SHP77 (cell line): ENCODE measurements at places on chromosomes 12 and 14.

DNA sequence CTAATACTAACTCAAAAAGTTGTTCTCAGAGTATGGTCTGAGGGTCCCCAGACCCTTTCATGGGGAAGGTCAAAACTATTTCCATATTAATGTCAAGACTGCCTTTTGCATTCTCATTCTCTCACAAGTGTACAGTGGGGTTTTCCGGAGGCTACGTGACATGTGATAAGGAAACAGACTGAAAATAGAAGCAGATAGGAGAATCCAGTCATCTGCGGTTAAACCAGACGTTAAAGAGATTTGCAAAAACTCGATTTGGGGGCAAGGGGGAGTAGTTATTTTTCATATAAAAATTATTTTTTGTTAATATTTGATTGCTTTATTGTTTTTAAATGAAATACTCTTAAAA is 1.0 kb upstream of the NAP1L1 start:
- peak; percentile 5 for DNase-seq

DNA sequence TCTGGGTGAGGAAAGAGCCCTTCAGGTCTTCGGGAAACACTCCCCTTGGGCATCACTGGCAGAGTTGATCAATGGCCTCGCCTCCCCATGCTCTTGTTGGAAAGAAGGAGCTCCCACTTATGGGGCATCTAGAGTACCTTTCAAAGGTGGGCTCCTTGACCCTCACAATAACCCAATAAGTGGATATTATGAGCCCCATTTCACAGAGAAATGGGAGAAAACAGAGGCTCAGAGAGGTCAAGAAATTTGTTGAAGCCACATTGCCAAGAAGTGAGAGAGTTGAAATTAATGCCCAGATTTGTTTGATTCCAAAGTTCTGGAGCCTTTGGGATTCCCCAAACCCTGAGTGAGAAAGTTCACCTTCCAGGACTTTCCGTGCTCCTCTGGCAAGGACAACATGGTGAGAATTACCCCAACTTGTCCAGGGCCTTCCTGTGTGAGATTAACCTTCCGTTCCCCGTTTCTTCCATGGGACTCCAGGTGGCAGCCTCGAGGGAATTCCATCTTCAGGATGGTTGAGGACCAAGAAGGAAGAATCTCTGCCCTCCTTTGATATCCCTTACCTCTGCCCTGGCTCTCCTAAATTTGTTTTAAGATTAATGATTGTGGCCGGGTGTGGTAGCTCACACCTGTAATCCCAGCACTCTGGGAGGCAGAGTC is 7.5 kb upstream of the CHD4 start:
- no peak for DNase-seq

- DNase-seq, result no peak
Measured at GRCh38 chr12:49809906-49810389, 18.3 kb downstream of the NCKAP5L start.

DNA sequence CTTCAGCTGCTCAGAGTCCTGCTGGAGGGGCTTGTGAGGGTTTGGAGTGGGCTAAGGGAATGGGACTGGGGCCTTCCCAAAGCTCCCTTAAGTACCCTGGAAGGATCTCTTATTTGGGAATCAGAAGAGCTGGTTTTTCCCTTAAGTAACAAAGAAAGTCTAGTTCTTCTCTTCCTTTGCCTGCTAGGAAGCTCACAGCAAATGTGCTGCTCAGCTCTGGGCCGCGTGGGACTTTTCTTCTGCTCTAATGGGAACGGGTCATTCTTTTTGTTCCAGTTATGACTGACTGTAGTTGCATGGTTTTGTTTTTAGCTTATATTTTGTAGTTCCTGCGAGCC is 6.0 kb downstream of the KIF26A start:
- no peak for DNase-seq

DNA sequence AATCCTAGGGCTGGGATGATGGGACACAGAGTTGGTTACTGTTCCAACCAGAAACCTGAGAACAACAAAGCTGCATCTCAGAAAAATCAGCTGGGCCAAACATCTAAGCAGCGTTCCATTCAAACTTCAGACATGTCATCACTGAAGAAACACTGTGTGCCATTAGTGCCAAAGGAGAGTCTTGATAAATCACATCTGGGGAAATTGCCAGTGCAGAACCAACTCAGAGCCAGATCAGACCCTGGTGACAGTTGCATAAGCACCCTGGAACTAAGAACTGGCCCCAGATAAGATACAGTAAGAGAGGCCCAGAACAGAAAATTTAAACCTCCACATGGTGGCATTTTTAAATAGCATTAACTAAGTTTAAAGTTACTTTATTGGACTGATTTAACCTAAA is 482.8 kb downstream of the PRKD1 start:
- DNase-seq, result no peak

DNA sequence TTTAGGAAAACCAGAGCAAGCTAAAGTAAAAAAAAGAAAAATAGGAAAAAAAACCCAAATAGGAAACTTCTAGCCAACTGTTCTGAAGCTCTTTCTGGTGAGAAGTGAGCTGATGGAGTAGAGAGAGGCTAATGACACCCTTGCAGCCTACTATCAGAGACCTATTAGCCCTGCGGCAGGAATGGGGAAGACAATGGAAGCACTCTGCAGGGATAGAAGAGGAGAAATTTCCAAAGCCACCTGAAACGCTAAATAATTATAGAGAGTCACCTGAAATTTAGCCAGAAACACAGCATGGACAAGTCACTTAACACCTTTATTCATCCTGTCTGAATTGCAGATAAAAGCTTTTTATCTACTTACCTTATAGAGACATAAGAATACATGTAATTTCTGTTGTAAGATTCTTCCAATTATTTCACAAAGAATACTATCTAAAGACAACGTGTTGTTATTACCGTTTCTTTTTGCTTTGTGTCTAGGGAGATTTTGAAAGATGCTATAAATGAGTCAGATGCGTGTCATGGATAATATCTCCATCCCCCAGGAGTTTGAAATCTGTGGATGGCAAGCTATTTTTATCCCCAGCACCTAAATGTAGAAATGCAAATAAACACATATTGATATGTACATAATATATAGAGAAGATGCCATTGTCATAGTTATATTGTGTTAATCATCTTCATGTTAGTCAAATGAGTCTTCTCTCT is 138.6 kb downstream of the TPH2 start:
- DNase-seq, result no peak

- peak; percentile 48 for DNase-seq
Measured at GRCh38 chr14:74913986-74914573, 9.0 kb downstream of the RPS6KL1 start.

GRCh38 chr12:85804663-85805062 is 31.5 kb downstream of the RASSF9 start:
- no peak for DNase-seq

GRCh38 chr14:22047115-22047514 is 373.5 kb upstream of the OR4E1 start:
- DNase-seq, result peak; percentile 32

DNA sequence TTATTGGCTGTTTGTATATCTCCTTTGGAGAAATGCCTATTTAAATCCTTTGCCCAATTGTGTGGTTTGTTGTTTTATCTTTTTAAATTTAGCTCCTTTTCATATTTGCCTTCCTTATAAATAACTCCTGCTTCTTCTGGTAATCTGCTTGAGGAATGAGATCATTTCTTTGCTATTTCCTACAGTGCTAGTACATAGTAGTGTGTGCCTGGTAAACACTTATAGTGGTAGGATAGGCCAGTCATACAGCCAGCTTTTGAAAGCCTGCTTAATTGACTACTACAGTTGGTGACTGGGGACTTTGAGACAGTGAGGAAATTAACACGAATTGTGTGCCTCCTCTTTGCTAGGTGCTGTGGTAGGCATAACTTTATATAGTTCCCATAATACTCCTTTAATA is 68.7 kb downstream of the BORCS5 start:
- DNase-seq, result no peak

- no peak for DNase-seq
Measured at GRCh38 chr14:88351966-88352691, 29.1 kb upstream of the KCNK10 start.
